Activated CD8-positive, alpha-beta T cell treated with anti-CD3 and anti-CD28 coated beads, Interleukin-2, amount 10 ng/mL, durations not matched to agents 7 days and 5 days (primary cell): ENCODE measurements at places on chromosomes 5 and 9. TPM values are rescaled to one million over a fixed set of nuclear protein-coding genes. Genes with fewer than 3 reads are reported as not detected.

The LPAR1 gene
- not detected for total RNA-seq

The THBS4 gene
- total RNA-seq = 0.44 TPM

The C9orf152 gene
- total RNA-seq = not detected

The PCDHA1 gene
- total RNA-seq = not detected

The CTXN3 gene
- not detected for total RNA-seq

The SPATA9 gene
- not detected for total RNA-seq

The PCDHGB4 gene
- not detected for total RNA-seq

The INSL6 gene
- total RNA-seq = not detected

The GPR21 gene
- 1.1 TPM for total RNA-seq

The TMEM252 gene
- total RNA-seq = not detected

The GLRA1 gene
- not detected for total RNA-seq

The LRRC19 gene
- total RNA-seq = not detected

The NEURL1B gene
- 4.2 TPM for total RNA-seq

The OR1J2 gene
- total RNA-seq = not detected

The PCDHGC4 gene
- total RNA-seq = not detected

The PCDHB13 gene
- not detected for total RNA-seq

The FRRS1L gene
- total RNA-seq = not detected

The GM2A gene
- 19.6 TPM for total RNA-seq
